ENCODE measurements at places on chromosomes 6 and 20.

GRCh38 chr20:42763015-42763414 lies 426.7 kb downstream of the PTPRT start:
- DNase-seq = no peak

DNA sequence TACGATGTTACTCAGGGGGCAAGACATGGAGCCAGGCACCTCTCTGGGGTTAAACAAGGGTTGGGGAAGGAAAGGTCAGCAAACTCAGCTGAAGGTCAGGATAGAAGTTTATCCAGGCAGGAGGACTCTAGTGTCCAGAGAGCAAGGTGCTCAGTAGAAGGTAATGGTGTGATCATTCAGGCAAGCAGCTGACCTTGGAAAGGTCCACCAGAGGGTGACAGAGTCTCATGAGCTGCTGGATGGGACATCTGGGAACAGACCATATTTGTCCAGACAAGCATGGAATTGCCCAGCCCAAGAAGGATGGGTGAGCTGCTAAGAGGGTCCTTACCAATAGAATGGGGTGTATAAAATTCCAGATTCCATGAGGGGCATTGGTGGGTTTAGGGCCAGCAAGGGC lies 89.5 kb downstream of the MAP3K7 start:
- no peak for DNase-seq

DNA sequence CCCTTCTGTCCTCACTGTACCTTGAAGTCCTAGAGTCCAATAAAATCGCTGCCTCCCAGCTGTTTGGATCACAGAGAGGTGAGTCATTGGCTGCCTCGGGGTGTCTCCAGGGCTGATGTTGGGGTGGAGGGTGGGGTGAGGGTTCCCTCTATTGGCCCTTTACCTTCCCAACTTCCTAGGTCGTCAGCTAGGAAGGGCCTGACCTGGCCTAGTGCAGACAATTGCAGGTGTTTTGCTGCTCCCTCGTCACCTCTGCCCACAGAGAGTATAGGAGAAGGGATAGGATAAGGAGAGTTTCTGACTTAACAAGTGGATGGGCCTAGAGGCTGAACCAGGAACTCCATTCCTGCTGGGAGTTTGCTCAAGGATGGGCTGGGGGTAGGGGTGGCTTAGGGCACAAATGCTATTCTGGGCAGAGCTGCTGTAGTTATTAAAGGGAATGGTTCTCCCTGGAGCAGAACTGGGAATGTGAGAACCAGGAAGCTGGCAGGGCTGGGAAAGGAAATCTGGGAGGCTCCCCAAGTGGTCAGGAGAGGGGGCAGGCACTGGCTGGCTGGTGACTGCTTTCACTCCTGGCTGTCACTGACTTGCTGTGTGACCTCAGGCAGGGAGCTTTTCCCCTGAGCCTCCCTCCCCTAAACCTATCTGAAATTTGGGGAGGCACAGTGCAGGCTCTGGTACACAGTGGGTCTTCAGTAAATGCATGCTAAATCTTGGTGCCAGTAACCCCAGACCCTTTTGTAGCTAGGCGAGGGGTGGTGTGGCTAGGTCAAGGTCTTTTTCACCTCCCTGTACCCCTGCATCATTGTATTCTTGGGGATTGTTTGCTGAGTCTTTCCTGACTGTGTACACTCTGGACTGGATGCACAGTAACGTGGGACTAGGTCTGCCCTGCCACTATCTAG lies 1.5 kb downstream of the TP53INP2 start:
- DNase-seq = peak; percentile 18

DNA sequence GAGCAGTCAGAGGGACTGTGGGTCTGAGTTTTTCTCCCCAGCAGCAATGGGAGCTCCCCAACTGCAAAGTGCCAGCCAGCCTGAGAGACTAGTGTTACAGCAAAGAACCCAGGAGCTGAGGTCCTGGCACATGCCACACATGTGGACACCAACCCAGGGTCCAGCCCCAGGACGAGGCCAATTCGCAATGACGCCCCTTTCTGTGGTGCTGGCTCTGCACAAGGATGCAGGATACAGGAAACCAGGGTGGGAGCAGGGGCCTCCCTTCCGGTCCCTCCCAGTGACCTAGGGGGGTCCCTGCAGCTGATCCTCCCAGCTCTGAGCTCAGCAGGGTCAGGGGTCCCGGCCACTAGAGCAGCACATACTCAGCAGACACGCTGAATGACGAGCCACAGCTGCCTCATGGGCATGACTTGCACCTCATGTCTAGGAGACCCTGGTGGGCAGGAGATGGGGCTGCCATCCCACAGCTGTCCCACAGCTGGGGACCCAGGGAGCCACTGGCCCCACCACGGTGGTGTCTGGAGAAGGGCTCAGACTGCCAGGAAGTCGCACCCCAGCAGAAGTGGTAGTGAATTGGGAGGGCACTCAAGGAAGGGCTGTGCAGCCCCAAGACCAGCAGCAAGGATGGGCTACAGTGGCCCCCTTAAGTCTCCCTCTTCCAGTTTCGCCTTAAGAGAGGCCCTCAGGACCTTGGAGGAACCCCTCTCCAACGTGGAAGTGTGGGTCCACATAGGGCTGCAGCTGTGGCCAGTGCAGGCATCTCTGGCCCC lies 3.6 kb downstream of the ARFRP1 start:
- DNase-seq = no peak

DNA sequence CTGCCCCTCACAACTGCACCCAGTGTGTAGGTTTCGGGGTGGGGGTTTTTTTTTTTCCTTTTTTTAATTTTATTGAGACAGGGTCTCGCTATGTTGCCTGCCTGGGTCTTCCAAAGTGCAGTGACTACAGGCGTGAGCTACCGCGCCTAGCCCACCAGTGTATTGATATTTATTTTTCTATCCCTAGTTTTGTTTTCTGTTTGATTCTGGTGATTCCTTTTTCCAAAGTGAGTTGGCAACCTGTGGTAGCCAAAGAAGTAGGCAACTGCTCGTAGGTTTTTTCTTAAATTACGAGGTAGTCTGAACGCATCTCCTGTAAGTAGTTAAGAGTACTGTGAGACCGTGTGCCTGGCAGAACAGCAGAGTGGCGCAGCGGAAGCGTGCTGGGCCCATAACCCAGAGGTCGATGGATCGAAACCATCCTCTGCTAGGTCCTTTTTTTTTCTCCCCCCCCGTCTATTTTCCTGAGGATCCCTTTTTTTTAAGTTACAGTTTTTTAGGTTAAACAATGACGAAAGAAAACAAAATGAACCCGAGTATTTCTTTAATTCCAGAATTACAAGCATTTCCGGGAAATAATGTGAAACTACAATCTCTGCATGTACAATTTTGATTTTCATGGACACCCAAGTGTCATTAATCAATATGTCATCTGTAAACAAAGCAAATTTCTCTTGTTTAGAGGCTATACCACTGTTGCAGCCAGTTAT lies 78.7 kb upstream of the BTN3A2 start:
- peak; percentile 76 for DNase-seq

DNA sequence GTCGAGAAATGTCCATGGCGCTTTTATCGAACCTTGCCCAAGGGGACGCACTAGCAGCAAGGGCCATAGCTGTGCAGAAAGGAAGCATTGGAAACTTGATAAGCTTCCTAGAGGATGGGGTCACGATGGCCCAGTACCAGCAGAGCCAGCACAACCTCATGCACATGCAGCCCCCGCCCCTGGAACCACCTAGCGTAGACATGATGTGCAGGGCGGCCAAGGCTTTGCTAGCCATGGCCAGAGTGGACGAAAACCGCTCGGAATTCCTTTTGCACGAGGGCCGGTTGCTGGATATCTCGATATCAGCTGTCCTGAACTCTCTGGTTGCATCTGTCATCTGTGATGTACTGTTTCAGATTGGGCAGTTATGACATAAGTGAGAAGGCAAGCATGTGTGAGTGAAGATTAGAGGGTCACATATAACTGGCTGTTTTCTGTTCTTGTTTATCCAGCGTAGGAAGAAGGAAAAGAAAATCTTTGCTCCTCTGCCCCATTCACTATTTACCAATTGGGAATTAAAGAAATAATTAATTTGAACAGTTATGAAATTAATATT lies 115.7 kb downstream of the TMEM242 start:
- DNase-seq = no peak

DNA sequence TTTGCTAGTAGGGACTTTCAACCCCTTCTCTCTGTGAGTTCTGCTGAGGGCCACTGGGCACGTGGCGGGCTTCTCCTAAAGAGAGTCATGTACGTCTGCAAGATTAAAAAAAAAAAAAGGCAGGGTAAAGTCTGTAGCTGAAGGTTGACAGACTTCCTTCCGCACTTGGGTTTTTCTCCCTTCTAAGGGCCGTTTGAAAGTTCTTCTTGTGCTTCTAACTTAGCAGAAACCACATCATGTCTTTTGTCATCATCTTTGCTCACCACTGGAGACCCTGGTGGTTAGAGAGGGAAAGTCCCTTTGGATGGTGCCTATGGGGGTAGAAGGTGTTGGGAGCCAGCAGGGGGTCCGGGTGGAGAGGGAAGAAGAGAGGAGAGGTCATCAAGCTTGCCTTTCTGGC lies 31.4 kb downstream of the PRDM1 start:
- peak; percentile 69 for DNase-seq

GRCh38 chr20:6942266-6942665 lies 174.8 kb downstream of the BMP2 start:
- DNase-seq = no peak

GRCh38 chr6:39029156-39030011 lies 19.2 kb upstream of the GLP1R start:
- peak; percentile 49 for DNase-seq

DNA sequence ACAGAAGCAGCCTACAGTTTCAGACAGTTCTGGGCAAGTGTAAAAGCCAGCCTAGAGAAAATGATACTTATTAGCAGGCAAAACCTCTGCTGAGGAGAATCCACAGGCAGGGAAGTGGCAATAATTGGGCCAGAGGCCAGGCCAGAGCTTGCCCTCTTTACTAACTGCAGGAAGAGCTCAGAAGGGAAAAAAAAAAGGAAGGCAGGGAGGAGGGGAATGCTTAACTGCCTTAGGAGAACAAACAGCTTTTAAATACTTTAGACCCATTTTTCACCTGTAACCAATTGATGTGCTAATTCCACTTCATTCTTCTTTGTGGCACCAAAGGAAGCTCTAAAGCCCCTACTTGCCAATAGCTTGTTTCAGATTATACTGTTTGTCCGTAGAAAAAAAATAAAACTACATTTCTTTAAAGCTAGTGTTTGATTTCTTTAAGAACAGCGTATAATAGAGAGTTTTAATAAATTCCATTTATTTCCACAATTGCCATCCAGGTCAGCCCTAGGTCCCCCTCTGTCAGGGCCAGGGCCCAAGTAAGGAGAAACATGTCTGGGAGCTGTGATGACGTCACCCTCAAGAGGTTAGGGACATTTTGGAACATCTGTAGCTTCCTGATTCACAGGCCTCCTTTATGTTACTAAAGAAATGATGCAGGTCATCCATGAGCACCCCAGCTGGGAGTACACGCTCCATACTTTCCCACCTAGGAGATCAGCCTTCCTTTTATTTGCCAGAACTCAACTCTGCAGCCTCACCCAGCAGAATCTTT lies 384.3 kb downstream of the CDC5L start:
- DNase-seq = no peak

DNA sequence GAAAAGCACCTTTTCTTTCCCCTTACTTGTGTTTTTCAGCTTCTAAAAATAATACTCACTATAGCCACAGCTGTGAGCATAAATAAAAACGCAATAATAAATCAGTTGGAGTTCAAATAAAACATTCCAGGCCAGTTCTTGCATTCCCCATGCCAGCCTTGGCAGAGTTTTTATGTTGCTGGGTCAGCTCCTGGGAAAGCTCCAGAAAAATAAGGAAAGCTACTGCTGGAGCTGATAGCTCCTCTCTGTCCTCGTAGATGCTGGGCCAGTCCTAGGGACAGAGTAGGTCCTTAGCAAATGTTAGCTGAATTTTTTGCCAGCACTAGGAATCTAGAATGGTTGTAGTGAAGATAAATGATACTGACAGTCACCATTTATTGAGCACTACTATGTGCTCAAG lies 389.0 kb upstream of the SYNCRIP start:
- DNase-seq = no peak

GRCh38 chr6:10409731-10410206 lies 5.1 kb downstream of the TFAP2A start:
- no peak for DNase-seq

DNA sequence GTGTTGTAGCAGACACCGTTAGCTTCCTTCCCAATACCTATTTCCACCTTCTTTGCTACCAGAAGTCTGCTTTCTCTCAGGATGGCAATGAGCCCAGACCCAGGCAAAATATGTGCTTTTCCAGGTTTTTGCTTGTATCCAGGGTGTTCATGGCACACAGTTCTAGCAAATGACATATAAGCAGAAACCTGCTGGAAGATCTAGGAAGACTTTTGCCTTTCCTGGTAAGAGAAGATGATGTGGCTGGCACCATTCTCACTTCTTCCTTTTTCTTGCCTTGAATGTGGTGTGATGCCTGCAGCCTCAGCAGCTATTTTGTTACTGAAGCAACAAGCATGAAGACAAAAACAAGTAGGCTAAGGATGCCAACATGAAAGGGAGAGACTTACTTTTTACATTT lies 19.2 kb upstream of the TBC1D22B start:
- DNase-seq = no peak

DNA sequence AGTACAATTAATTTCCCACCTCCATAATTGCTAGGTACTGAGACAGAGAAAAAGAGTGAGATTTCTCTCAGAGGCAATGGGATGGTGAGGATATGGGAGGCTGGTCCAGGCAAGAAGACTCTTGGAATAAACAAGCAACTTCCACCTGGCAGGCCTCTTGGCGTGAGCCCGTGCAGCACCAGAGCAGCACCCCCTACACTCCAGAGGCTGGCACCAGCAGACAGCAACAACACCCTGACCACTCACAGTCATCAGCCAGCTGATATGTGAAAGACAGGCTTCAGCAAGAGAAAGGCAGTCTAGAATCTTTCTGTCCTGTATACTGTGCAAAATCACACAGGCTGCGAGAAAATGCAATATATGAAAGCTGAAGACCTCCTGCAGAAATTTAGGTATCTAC lies 59.7 kb downstream of the KIF13A start:
- no peak for DNase-seq

GRCh38 chr20:10720565-10720964 lies 46.8 kb upstream of the JAG1 start:
- no peak for DNase-seq

GRCh38 chr6:97969065-97969464 lies 686.0 kb upstream of the MMS22L start:
- DNase-seq = no peak

DNA sequence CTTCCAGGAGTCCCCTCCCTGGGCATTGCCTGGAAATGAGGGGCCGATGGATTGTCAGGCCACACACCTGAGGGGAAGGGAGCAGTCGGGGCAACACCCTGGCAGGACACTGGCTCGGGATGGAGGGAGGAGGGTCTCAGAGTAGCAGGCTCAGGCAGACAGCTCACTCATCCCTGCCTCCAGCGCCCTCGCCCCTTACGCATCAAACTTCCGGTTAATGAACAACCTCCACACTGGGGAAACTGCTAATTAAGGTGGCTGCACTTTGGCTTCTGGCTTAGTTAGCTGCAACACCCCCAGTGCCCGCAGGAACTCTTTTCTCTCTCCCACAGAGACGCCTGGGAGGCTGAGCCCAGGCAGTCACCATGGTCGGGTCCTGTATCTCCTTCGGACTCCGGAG lies 13.4 kb upstream of the CHRNA4 start:
- no peak for DNase-seq

- DNase-seq = no peak
Observed at GRCh38 chr6:35487658-35488516, 9.0 kb downstream of the TEAD3 start.

- DNase-seq = no peak
Observed at GRCh38 chr6:117423754-117424153, 2.0 kb downstream of the ROS1 start.

- no peak for DNase-seq
Observed at GRCh38 chr6:13428583-13429405, 58.6 kb downstream of the GFOD1 start.

Measured in activated CD8-positive, alpha-beta memory T cell treated with anti-CD3 and anti-CD28 coated beads, Interleukin-2, amount 50 U/mL, for 4 hours (primary cell).